ENCODE measurements at places on chromosomes 12 and 14.

GRCh38 chr12:60349232-60349978 lies 753.6 kb downstream of the SLC16A7 start:
- DNase-seq = no peak

- DNase-seq = no peak
Measured at GRCh38 chr12:70389678-70390077, 23.6 kb downstream of the KCNMB4 start.

GRCh38 chr12:83389237-83389996 lies 702.7 kb downstream of the TMTC2 start:
- peak; percentile 9 for DNase-seq

GRCh38 chr12:63995512-63995911 lies 151.0 kb downstream of the SRGAP1 start:
- DNase-seq = no peak

DNA sequence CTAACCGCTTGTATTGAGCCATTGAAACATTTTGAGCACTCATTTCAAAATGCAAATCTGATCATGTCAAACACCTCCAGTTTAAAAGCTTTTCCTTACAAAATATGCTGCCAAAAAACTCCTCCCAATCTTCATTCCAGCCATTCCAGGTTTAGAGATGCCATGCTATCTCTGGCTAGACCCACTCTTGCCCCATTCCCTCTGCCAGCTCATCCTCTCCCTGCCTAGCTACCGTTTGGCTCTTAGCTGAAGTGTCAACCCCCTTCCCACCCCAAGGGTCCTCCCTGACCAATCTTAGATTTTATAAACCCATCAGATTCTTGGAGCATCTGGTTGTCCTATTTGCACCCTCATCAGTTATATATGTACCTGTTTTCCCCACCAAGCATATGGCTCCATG lies 75.0 kb downstream of the SCAF11 start:
- DNase-seq = no peak

- no peak for DNase-seq
Measured at GRCh38 chr14:42023452-42023851, 416.8 kb downstream of the LRFN5 start.

GRCh38 chr12:124705545-124706138 lies 138.2 kb upstream of the NCOR2 start:
- no peak for DNase-seq
